Activated naive CD4-positive, alpha-beta T cell treated with anti-CD3 and anti-CD28 coated beads for 36 hours (primary cell): ENCODE measurements at places on chromosomes 4 and X. TPM values are rescaled to one million over a fixed set of nuclear protein-coding genes. Genes with fewer than 3 reads are reported as not detected.

DNA sequence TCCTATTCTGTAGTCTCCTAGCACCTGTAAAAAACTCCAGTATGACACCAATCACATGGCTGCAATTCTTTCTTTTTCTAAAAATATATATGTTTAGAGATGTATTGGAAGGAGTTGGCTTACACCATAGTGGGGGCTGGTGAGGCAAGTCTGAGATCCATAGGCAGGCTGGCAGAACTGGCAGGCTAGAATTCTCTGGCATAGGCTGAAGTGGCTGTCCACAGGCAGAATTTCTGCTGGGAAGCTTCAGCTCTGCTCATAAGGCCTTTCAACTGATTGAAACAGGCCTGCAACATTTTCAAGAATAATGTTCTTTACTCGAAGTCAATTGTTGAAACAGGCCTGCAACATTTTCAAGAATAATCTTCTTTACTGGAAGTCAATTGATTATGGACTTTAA, 37.0 kb downstream of the FGF2 start:
- H3K27ac ChIP-seq: no peak overlapping the region
- peaks cover 15% of the 10 kb centered on the region for H3K27me3 ChIP-seq
- DNase-seq: no peak

- peaks cover 12% of the 10 kb centered on the region for H3K36me3 ChIP-seq
- no peaks in the 10 kb centered on the region for H3K27me3 ChIP-seq
- H3K4me3 ChIP-seq: no peak overlapping the region
- no peak for DNase-seq
- H3K4me1 ChIP-seq: peaks cover 4% of the 10 kb centered on the region
These were observed 134.4 kb downstream of the RASL11B start for GRCh38 chr4:52996261-52997131.

- no peaks in the 10 kb centered on the region for H3K27me3 ChIP-seq
- no peaks in the 10 kb centered on the region for H3K36me3 ChIP-seq
- no peak overlapping the region for H3K27ac ChIP-seq
- no peak overlapping the region for H3K4me3 ChIP-seq
These were observed 20.6 kb upstream of the FGFBP2 start for GRCh38 chr4:15983610-15984009.

Gene MAGED2
- total RNA-seq: 34.1 TPM

GRCh38 chrX:39682778-39683177, 415.0 kb downstream of the BCOR start:
- no peak overlapping the region for H3K27ac ChIP-seq
- no peaks in the 10 kb centered on the region for H3K36me3 ChIP-seq
- no peak overlapping the region for H3K4me3 ChIP-seq
- no peak for DNase-seq
- no peaks in the 10 kb centered on the region for H3K4me1 ChIP-seq
- no peaks in the 10 kb centered on the region for H3K27me3 ChIP-seq
